ENCODE measurements at places on chromosomes 12 and 14.
A peak's percentile ranks its signal among the peaks of the same experiment; 100 is the strongest.

DNA sequence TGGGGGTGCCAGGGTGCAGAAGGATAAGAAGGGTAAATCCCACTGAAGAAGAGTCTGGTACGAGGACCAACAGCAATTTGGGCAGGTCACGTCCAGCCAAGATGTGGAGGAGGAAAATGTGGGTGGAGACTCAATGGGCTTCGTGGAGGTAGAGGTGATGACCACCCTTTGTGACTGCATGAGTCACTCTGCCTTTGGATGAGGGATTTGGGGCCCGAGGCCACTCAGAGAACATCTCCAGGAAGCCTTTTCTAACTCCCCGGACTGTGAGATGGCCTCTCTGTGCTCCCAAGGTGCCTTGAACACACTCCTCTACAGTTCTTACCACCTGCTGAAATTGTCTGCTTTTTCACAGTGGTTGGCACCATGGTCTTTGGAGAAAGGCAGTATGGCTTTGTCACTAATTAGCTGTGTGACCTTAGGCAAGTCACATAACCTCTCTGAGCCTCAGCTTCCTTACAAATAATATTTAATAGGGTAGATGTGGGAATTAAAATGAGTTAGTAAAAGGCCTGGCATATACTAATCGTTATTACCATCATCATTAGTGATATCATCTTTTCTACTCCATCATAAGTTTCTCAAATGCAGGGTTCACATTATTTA, 67.0 kb upstream of the ARHGAP5 start:
- DNase-seq = no peak

GRCh38 chr14:71964716-71965115, 32.5 kb downstream of the RGS6 start:
- DNase-seq = no peak

DNA sequence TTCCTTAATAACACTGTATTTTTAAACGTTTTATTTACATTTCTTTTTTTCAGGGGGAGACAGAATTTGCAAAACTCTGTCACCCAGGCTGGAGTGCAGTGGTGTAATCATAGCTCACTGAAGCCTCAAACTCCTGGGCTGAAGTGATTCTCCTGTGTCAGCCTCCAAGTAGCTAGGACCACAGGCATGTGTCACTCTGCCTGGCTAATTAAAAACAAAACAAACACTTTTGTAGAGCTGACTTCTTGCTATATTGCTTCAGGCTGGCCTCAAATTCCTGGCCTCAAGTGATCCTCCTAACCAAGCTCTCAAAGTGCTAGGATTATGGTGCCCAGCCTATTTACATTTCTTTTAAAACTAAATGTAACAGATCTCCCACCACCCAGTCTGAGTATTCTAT, 12.7 kb downstream of the CPSF6 start:
- no peak for DNase-seq

- no peak for DNase-seq
Measured at GRCh38 chr14:95307402-95308041, 12.2 kb downstream of the CLMN start.

DNA sequence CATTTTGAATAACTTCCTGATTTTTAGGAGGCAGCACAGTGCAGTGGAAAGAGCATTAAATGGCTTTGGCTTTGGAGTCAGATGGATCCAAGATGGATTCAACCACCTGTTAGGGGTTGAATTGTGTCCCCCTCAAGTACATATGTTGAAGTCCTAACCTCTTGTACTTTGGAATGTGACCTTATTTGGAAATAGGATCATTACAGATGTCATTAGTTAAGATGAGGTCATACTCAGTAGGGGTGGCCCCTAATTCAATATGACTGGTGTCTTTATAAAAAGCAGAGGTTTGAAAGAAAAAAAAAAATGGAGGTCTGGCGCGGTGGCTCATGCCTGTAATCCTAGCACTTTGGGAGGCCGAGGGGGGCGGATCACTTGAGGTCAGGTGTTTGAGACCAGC, 18.8 kb downstream of the ATP5MC2 start:
- no peak for DNase-seq

DNA sequence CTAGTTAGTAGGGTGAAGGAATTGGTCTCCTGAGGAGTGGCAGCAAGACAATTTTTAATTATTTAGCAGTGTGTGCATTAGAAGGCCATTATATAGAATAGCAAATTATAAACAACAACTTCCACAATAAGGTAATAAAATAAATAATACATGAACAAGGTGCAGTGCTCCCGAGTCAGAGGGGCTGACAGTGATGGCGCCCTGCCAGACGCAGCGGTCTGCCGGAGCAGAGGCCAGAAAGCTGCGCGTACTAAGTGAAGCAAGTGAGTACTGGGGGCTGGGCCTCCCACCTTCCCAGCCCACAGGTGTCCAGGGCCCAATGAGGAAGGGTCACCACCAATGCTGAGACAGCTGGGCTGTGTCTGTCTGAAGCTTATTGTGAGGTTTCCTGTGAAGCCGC, 72.0 kb upstream of the VRK1 start:
- DNase-seq = no peak

- no peak for DNase-seq
Measured at GRCh38 chr12:122848471-122849351, 13.5 kb downstream of the HIP1R start.

DNA sequence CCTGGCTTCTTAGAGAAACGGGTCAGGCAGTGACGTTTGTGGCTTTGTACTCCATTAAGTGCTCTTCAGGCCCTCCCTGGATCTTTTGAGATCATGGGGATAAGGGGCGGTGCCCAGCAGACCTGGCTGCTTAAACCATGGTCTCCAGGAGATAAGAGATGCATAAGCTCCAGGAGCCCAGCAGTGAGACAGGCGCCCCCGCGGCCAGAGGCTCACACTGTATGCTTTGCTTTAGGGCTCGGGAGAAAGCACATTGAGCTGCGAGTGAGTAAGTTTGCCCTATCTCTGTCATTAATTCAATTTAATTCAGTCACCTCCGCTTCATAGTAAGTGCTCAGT, 359.5 kb downstream of the CACNA1C start:
- DNase-seq = no peak

GRCh38 chr12:87120440-87120839, 864.2 kb upstream of the MGAT4C start:
- DNase-seq = no peak

DNA sequence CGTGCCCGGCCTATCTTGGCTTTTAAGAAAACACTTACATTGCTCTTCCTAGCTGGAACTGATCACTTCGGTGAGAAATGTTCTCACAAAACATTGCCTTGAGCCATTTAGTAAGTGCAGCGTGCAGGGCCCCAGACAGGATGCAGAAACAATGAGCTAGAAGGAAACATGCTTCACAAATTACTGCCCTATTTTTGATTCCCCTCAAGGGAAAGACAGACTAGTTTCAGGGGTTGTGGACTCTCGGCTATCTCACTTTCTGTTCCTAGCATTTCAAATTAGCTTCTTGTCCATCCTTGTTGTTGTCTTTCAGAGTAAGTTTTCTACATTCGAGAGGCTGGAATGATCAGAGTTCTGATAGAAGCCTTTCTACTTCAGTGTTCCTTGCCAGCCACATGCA, 21.6 kb downstream of the TGFB3 start:
- DNase-seq = no peak

DNA sequence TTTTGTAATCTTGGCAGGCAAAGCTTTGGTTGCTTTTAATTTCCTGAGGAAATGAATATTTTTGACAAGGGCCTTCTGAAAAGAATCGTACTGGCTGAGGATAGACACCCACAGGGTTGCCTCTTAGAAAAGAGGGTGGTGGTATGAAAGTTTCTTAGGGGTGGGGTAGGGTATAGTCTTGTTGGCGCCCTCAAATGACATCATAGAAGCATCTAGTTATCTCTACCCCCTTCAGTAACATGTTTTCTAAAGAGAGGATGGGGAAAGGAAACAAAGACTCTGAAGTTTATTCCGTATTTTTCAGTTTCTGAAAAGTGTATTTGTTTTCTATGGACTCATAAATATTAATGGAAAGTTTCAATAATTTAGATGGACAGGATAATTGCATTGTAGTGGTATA, 13.7 kb downstream of the PRKCH start:
- DNase-seq = no peak

DNA sequence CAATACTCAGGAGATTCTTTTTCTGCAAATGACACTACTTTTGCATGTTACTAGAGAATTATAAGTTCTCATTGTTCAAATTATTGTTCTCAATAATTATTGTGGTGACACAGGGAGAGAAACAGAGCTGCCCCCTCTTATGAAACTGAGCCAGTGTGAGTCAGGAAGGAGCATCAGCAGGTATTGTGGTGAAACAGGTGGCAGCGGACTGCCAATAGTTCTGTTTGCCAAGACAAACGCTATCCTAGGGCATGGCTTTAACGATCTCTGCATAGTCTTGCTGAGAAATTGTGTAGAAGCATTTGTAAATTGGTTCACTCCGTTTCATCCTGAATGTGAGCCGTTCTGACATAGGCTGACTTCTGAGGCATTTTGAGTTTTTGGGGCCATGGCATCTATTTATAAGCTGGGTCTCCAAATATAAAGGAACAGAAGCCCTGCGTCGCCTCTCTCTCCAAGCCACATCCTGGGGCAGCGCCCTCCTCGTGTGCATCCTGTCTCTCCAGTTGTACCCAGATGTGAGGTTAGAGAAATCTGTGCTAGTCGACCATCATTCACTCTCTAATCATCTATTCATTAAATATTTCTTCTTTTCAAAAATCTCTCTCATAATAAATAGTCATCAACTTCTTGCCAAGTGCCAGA, 15.8 kb upstream of the PPP4R4 start:
- DNase-seq = no peak

GRCh38 chr12:64036414-64036813, 185.7 kb downstream of the KICS2 start:
- no peak for DNase-seq

GRCh38 chr14:71429902-71430301, 502.3 kb upstream of the RGS6 start:
- DNase-seq = no peak

DNA sequence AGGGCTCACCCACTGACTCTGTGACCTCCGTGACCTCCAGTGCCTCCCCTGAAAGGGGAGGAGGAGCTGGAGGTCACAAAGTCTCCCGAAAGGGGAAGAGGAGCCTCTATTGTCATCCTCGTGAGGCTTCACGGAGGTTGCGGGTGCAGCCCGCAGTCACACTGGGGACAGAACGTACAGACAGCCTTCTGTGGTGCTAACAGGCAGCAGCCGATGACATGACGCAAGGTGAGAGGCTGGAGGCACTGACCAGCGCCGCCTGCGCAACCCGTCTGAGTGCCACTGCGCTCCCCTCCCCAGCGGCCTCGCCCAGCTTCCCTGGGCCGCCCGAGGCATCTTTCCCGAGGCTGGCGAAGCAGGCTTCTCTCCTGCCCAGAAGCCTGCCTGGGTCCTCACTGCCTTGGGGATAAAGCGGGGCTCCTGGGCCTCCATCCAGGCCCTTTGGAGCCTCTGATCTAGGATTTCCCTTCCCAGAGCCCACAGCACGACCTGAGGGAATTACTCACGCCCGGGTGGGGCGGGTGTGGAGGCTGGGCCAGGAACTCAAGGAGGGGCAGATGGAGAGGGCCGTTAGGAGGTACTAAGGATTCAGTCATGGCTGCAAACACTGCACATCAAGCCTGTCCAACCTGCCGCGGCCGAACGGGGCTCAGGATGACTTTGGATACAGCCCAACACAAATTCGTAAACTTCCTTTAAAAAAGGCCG, 12.3 kb upstream of the LBHD2 start:
- DNase-seq = no peak

DNA sequence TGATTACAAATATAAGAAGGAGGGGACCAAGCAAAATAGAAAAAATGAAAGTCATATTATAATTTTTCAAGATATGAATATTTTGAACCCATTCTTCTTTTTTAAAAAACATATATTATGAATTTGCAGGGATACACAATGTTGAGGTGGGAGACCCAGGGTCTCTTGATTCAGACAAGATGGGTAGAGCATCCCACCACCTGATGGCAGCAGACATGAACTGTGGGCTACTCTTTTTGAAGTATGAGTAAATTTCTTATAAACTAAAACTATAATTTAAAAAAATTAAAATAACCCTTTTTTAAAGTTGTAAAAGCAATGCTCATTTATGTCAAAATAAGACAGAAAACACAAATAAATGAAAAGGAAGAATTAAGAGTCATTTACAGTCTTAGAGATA, 202.7 kb upstream of the PRICKLE1 start:
- DNase-seq = no peak

GRCh38 chr12:2654311-2654710, 140.5 kb upstream of the FKBP4 start:
- DNase-seq = no peak

DNA sequence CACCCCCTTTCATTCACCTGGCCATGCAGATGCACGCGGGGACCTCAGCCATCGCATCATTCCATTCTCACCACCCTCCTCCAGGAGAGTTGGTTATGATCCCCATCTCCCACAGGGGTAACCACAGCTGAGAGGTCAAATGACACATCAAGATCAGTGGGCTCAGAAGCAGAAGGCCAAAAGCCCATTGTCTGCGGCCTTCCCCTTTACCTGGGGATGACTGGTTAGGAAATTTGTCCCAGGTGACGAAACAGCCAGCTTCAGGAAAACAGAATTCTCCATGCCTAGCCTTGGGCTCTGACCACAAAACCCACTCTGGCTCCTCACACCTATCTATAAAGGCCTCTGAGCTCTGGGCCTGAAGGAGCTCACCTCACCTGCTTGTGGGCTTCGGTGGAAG, 36.1 kb downstream of the ZFP36L1 start:
- DNase-seq = no peak

- DNase-seq = no peak
Measured at GRCh38 chr14:96053600-96054381, 14.6 kb downstream of the C14orf132 start.

DNA sequence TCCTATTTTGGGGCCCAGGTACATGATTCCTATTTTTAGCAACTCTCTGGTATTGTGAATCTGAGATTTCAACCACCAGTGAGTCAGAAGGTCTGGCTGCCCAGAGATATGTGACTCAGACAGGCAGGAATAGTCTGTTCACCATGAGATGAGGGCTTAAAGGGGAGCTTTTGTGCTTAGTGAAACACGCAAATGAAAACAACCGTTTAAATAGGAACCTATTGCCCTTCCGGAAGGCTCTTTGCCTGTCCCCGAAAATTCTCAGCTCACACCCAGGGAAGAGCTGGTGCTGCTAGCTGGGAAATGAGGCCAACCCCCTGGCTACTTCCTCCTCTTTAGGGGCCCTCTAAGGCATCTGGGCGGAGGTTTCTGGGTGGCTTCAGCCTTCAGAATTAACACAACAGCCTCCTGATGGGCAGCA, 283.6 kb downstream of the CACNA1C start:
- DNase-seq = peak; percentile 51

GRCh38 chr14:92670643-92671366, 77.6 kb downstream of the LGMN start:
- DNase-seq = no peak

Data from activated CD4-positive, alpha-beta T cell treated with anti-CD3 and anti-CD28 coated beads, Interleukin-2, Interleukin-6, amounts not matched to agents 100 ng/mL and 50 ng/mL, durations not matched to agents 16 hours and 8 hours (primary cell).